ENCODE measurements at places on chromosomes 1 and 21.

DNA sequence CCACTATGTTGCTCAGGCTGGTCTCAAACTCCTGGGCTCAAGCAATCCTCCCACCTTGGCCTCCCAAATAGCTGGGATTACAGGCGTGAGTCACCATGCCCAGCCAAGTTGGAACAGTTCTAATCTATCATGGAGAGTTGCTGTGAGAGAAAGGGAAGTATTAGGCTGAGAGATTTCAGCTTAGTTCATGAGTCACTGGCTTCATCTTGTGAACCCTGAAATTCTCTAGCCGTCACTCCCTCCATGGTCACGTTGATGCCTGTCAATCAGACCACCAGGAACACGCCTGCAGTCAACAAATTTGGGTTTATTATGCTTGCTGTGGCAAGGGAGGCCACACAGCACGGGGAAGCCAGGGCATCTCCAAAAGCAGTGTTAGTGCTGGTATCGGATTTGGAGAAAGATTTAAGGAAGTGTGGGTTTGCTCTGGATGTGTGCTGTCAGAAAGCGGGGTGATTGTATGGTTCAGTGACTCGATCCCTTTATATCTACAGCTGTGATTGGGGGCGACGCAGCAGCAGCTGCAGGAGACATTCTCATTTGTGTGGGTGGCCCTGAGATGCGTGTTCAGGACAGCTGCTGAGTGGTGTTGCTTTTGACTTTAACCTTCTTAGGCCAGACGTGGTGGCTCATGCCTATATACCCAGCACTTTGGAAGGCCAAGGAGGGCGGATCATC is 18.7 kb downstream of the UQCRHL start:
- DNase-seq = no peak

DNA sequence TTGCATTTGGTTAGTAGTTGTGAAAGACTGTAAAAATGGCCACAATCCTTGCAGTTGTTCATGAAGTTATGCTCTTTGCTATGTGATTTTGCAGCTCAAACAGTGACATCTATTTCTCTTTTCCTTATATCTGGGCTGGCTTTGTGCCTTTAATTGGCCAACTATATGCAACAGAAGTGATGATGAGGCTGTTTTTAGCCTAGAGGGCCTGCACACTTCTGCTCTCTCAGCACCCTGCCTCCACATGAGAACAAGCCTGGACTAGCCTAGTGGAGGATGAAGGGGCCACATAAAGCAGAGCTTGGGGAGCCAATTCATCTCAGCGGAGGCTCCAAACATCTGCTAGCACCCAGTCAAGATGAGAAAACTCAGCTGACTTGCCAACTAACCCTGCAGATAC is 339.8 kb downstream of the OMA1 start:
- no peak for DNase-seq

DNA sequence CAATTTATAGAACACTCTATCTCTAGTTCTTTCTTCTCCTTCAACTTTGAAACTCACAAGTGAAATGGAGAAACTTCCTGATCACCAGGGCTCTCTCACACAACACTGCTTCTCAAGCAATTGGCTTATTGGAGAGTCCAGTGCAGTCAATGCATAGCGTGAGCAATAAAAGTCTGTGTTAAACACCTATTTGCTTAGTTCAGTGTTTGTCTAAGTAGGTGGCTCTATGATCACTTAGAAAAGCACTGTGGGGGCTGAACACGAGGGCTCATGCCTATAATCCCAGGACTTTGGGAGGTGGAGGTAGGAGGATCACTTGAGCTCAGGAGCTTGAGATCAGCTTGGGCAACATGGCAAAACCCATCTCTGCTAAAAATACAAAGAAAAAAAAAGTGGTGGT is 12.2 kb downstream of the CTSS start:
- DNase-seq = no peak

DNA sequence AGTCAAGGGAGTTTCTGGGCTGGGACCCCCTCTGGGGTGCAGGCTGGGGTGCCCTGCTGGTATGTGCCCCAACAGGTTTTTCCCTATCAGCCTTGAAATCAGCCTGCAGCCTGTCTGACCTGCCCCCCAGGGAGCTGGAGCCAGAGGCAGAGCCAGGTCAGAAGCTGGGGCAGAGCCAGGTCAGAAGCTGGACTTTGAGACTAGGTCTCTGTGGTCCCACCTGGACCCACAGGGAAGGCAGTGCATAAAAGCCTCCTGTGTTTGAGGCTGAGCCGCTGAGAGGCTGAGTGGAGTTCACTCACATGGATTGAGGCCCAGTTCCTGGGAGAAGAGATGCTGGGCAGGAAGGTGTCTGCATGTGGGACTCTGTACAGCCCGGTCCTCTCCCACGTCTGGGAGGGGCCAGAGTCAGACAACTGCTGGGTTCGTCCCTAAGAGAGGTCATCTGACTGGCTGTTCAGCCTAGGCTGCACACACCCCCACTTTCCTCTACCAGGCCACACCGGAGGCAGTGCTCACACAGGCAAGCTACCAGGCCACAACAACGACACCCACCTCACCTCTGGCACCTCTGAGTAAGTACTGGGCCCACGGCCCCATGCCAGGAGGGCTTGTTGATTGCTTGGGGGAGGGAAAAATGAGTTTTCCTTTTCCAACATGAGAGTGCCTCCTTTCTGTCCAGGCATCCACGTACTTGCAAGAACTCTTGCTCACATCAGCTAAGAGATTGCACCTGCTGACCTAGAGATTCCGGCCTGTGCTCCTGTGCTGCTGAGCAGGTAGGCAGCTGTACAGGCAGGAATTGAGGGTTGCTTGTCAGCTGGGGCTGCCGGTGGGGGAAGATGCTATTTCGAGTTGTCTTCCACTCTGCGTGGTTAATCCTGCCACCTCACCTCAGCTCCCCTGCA is at the start of gene ANXA9:
ANXA9 (plus strand) TSS at position 488 of the 908 bp plus-strand sequence. CDS start 814 bp downstream, outside the sequence.
- no peak for DNase-seq

GRCh38 chr1:99682291-99682751 is 36.4 kb downstream of the PALMD start:
- DNase-seq = no peak

DNA sequence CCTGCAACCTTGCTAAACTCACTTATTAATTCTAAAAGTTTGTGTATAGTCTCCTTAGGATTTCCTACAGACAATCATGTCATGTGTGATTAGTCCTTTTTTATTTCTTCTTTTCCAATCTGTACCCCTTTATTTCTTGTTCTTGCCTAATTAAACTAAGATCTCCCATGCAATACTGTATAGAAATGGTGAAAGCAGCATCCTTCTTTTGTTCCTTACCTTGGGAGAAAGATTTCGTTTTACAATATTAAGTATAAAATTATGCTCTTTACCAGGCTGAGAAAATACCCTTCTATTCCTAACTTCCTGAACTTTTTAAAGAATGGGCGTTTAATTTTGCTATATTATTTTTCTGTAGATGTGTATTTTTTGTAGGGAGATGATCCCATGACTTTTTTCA is 7.6 kb upstream of the COL18A1 start:
- DNase-seq = no peak

GRCh38 chr1:109925159-109925990 is 14.7 kb downstream of the CSF1 start:
- DNase-seq = no peak

GRCh38 chr21:24200052-24200451 is 1407.2 kb downstream of the MRPL39 start:
- no peak for DNase-seq

DNA sequence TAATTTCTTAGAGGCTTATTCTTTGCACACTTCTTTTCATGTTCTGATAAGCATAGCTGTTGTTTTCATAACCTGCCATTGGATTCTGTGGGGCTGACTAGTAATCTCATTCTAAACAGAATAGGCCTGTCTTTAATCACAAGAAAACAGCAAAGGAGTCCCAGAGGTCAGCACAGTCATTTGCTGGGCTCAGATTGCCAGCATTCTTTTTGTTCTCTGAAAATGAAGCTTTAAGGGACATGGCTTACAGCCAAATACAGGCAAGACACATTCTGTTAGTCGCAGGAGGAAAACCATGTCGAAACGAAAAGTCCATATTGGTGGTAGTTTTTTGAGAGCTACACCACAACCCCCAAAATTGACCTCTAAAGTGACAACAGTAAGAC is 75.0 kb downstream of the MRPS6 start:
- no peak for DNase-seq

DNA sequence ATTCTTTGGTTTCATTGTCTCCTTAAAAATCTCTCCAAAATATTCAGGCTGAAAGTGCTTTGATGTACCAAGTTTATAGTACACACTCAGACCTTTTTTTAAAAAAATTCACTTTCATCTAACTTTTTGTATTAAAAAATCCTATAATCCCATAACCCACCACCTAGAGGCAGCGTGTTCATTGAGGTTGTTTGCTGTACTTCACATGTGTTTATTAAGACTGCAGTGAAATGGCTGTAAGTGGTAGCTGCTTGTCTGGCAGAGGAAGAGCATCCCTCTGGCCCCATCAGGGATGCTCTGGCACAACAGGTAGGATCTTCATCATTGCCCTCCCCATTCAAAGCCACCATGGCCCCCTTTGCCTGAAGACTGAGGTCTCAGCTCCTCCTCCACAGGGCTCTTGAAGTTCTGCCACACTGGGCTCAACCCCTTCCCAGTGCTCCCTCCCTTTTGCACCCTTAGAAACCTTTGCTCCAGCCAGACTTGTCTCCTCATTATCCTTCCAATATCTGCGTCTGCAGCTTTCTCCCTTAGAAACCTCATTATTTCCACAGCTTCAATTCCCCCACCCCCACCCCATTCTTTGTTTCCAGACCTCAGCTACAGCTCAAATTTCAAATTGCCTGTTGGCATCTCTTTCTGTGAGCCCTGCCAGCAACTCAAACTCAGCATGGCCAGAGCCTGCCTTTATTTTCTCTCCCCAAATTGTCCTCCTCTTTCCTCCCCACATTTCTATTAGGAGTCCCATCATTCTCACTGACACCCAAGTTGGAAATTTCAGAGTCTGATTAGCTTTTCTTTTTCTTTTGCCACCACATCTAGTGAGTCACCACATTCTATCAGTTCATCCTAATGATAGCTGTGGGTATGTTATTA is 369.6 kb upstream of the USP24 start:
- no peak for DNase-seq

- no peak for DNase-seq
These were observed 24.8 kb downstream of the HSD11B1 start for GRCh38 chr1:209729436-209729835.

DNA sequence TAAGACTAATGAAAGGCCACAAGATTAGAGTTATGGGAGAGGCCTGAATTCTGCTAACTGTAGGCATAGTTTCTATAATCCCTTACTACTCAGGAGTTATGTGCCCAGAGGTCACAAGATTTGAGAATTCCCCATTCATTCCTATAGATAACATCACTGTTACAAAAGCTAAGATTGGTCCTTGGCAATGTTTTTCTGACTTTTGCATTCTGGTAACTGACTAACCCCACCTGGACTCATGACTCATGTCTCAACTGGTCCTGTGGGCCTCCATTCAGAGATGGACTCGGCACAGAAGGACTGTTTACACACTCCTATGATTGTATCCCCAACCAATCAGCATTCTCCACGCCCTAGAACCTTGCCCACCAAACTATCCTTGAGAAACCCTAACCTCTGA is 249.0 kb upstream of the ZP4 start:
- no peak for DNase-seq

DNA sequence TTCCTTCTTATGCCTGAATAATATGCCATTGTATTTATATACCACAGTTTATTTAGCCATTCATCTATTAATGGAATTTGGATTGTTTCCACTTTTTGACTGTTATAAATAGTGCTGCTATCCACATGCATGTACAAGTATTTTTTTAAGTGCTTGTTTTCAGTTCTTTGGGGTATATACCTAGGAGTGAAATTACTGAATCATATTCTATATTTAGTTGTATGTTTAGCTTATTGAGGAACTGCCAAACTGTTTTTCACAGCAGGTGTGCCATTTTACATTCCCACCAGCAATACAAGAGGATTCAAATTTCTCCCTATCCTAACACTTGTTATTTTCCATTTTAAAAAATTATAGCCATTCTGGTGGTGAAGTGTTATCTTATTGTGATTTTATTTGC is 7.6 kb upstream of the HJV start:
- DNase-seq = no peak

DNA sequence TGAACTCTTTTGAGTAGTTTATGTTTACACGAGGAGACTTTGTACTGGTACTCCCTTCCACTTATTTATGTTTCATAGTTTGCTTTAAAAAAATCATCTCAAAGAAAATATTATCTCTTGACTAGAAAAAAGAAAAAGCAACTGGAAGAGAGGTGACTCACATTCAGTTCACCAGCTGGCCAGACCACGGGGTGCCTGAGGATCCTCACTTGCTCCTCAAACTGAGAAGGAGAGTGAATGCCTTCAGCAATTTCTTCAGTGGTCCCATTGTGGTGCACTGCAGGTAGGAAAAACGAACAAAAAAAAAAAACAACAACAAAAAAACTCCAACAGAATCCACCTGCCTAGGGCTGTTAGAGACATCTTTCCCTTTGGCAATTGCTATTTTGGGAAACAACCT is 102.9 kb downstream of the PTPRC start:
- no peak for DNase-seq

DNA sequence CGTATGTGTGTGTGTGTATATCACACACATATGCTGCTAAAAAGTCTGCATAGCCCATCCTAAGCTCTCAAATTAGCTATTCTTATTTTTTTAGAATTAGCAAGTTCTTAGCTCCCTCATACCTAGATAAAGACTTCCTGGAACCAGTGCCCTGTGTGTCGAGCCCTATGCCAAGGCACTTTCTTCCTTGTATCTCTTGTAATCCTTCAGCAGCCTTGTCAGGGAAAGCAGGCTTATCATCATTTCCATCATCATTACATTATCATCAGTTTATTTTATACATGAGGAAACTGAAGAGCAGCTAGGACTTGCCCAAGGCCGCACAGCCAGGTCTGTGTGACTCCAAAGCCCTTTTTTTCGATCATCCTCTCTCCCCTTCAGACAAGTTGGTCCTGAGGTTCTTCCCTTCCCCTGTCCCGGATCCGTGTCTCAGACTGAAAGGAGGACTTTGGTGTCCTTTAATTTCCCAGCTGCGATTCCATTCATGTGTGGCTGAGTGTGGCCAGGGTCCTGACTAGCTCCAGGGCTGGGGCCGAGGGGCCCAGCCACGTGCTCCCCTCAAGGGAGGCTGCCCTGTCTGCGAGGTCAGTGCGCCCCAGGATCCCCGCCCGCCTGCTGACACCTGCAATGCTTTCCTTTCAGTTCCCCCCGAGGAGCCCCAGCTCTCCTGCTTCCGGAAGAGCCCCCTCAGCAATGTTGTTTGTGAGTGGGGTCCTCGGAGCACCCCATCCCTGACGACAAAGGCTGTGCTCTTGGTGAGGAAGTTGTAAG is 24.9 kb downstream of the IL6R start:
- no peak for DNase-seq

- DNase-seq = no peak
These were observed 72.0 kb upstream of the TLR5 start for GRCh38 chr1:223215026-223215425.

DNA sequence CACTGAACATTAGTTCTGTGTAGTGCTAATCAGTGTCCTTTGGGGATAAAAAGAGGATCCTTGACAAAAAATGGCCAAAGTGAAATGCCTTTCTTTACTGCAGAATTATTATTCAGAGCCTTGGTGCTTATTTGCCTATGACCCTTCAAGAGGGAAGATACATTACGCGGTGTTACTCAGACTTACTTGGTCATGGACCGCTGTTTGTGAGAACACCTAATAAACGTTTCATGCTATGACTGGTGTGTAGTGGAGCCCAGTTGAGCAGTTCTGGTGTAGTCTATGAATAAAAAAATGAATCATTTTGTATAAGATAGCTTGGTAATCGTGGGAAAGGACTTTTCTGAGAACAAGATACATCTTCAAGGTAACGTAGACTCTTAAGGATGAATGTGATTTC is 8.3 kb downstream of the NFYC start:
- DNase-seq = no peak
